Ecto neural progenitor cell (in vitro differentiated cells): ENCODE measurements at places on chromosomes 5 and 9.
A peak's percentile ranks its signal among the peaks of the same experiment; 100 is the strongest.

- DNase-seq, result no peak
Measured at GRCh38 chr5:147446523-147446922, 63.3 kb downstream of the DPYSL3 start.

DNA sequence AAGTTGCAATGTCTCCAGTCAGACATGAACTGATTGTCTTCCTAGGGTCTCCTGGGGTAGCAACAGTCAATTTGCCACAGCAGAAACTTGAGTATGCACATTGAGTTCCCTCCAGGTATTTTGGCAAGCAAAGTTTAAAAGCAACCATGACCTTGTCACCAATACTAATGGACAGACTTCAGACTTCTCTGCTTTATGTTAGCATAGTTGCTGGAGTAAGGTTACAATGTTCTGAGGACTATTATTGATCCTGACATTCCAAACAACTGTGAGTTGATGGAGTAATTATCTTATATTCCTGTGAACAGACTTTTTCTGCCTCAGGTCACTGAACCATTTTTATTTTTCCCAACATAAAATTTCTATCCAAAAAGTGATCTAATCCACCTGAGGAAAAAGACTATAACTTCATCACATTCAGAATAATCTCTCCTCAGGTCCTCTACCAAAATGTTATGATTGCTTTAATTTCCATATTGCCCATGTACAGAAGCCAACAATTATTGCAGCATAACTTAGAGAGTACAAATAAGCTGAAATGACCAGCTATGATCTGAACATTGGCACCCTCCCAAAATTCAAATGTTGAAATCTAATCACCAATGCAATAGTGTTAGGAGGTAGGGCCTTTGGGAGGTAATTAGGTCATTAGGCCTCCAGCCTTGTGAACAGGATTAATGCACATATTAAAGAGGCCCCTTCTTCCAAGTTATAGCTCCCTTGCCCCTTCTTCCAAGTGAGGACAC is 228.3 kb downstream of the PDE4D start:
- no peak for DNase-seq

GRCh38 chr9:86486891-86487837 is 133.0 kb upstream of the TUT7 start:
- no peak for DNase-seq

DNA sequence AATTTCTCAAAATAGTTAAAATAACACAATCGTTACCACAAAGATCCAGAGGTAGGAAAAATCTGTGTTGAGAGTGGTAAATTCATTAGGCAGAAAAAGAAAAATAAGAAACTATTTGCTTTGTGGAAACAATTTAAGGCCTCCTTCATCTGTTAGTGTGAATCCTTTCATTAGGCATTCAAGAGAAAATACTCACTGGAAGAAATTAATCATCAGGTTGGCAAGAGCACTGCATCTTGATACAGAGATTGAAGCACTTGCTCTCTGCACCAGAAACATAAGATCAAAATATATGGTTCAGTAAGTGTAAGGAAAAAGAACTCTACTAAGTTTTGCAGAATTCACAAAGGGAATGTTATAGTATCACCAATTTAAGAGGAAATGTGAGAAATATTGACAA is 44.4 kb downstream of the TTC39B start:
- DNase-seq, result no peak

GRCh38 chr9:130663258-130663976 is 977 bp upstream of the PRDM12 start:
- peak; percentile 66 for DNase-seq

DNA sequence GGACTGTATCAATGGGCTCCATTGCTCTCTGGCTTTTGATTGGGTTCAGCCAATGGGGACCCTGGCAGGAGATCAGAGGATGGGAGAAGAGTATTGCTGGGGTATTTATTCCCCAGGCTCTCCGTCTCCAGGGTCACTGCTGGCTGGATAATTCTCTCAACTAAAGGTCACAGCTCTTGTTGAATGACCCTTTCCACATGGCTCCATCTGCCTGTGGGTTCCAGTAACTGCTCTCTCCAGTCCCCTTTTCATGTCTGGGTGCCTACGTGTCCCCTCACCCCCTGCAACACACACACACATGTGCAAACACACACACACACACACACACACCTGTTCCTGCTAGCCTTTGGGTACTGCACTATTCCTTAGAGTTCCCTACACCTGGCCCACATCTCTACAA is 53.9 kb upstream of the RIC1 start:
- DNase-seq, result no peak

GRCh38 chr9:76835571-76836283 is 70.2 kb downstream of the PRUNE2 start:
- no peak for DNase-seq

GRCh38 chr5:138637256-138637655 is 62.1 kb upstream of the HSPA9 start:
- no peak for DNase-seq
